ENCODE measurements at places on chromosomes 1 and 21.

- DNase-seq, result no peak
Observed at GRCh38 chr1:66265268-66265667, 268.7 kb upstream of the SGIP1 start.

GRCh38 chr21:43815107-43815613 lies 25.8 kb downstream of the RRP1 start:
- no peak for DNase-seq

DNA sequence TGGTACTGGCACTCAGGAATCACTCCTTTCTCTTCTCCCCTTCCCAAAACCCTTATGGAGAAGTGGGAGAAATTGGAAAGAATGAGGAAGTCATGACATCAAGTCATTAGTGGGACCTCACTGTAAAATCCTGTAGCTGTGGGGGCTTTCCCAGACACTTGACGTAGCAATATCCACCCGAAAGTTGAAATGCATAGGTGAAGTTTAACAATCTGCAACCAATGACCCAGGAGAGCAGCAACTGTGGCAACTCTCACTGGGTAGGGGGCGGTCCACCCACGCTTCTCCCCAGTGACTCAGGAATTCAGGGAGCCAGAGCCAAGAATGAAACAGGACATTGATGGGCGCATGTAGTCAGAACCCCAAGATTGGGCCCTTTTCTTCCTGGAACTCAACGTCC lies 27.0 kb downstream of the ABCA4 start:
- no peak for DNase-seq

GRCh38 chr1:8571200-8571984 lies 246.0 kb downstream of the RERE start:
- DNase-seq, result no peak

DNA sequence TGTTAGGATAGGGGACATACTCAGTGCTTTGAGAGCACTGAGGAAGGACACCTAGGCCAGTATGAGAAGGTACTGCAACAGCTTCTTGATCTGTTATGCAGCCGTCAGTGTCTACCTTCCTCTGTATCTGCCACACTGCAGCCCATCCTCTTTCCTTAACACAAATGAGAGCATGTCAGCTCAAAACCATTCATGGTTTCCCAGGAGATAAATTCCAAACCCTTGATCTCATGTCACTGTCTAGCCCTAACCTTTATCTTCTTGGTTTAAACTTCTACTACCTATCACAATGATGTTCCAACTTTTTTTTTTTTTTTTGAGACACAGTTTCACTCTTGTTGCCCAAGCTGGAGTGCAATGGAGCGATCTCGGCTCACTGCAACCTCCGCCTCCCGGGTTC lies 1.4 kb downstream of the ZMYND12 start:
- DNase-seq, result no peak

- DNase-seq, result no peak
Observed at GRCh38 chr1:184621260-184621659, 133.4 kb downstream of the EDEM3 start.

DNA sequence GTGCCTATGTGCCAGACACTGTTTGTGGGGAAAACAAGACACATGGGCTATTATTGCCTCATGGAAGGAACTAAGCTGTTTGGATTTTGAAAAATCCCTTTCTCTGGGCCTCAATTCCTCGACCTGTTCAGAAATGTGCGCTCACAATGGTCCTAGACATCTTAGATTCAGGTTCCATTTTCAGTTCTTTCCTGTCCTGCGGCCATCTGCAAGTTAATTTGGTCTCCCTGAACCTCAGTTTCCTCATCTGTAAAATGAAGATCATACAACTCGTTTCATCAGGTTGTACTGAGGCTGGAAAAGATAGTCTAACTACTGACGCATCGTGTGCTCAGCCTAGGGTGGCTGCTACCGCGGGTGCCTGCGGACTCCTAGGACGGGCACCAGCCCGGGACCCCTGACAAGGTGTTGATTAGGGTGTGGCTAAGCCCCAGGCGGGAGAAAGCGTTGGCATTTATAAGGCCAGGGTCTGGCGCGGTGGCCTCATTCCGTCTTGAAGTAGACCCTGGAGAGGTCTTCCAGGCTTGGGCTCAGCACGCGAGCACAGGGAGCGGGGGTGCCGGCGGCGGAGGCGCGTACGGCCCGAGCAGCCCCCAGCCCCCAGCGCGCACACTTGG lies 493 bp upstream of the ELOA start:
- no peak for DNase-seq

DNA sequence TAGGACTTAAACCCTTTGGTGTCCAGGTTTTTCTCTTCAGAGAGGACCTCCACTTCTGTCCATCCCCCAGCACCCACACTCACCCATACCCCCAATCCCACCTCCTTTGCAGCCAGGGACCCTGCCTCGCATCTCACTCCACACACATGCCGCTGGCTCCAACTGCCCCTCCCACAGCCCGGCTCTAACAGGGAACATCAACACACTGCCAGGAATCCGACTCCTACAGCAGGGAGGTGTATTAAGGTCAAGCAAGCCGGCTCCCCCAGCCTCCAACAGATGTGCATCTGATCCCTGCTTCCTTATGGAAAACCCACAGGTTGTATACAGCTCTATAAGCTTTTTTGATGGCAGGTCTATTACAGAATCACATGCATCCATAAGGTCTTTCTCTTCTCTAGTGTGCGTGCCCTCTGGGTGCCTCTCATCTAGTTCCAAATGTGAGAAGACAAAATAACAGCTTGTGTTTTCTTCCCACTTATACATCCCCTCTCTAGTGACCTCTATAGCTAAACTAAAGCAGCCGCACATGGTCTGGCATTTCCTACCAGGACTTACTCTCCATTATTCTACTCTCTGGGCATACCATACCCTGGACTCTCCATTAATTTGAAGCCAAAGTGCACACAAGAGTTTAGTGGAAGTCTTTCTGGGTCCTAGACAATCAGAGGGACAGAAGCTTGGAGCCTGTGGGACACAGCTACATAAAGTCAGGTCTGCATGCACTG lies 16.3 kb downstream of the PIK3C2B start:
- no peak for DNase-seq

- DNase-seq, result no peak
Observed at GRCh38 chr1:223707256-223708000, 4.9 kb upstream of the CAPN2 start.

DNA sequence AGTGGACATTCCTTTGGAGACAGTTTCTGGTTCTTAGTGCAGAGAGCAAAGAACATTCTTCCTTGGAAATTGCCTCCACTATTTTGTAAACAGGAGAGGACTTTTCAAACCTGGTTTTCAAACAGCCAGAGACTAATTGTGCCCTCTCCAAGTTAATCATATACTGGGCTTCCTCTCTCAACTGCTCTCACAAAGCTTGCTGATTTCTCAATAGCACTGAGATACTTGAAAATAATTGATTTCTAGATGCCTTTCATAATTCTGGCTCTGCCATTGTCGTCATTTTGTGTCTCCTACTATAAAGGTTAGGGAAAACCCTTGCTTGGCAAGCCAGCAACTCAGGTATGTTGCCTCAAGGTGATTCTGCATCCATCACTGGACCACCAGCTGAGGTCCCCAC lies 56.0 kb downstream of the KCNJ15 start:
- DNase-seq, result no peak

GRCh38 chr1:145917595-145917994 lies 922 bp downstream of the PEX11B start:
- DNase-seq, result no peak

DNA sequence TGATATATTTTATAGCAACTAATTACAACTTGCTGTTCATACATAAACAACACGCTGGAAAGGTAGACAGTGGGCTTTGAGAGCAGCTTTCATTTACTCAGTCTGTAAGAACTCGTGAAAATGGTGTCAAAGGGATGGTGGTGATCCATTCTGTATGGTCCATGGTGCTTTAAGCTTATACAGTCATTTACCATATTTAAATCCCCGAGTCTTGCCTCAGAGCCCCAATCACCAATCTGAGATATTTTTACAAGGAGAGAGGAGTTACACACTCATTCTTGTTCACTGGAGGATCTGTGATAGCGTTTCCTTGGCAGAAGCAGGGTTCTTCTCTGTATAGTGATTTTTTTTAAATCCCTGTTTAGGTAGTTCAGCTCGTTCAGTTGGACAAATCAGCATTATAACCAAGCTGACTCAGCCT lies 694.6 kb downstream of the USP25 start:
- DNase-seq, result no peak

GRCh38 chr1:160436966-160437365 lies 36.6 kb downstream of the VANGL2 start:
- no peak for DNase-seq

GRCh38 chr1:17372955-17373354 lies 959 bp downstream of the PADI6 start:
- no peak for DNase-seq

GRCh38 chr1:229623838-229624237 lies 2.1 kb downstream of the TAF5L start:
- no peak for DNase-seq

DNA sequence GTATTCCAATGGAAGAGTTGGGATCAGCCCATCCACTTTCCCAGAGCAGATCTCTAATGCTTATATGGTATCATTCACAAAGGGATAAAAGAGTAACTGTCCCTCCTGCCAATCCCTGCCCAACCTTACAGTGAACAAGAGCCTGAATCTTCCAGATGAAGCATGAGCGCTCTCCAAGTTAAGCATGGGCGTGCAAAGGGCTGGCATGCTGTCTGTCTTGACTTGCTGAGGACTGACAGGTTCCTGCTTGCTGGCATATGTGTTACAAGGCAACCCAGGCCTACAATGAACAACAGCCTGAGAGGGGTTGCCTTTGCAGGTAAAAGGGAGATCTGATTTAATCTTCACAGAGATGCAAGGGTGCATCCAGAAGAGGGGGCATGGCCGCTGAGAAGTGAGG lies 155.6 kb upstream of the SOD1 start:
- DNase-seq, result no peak

DNA sequence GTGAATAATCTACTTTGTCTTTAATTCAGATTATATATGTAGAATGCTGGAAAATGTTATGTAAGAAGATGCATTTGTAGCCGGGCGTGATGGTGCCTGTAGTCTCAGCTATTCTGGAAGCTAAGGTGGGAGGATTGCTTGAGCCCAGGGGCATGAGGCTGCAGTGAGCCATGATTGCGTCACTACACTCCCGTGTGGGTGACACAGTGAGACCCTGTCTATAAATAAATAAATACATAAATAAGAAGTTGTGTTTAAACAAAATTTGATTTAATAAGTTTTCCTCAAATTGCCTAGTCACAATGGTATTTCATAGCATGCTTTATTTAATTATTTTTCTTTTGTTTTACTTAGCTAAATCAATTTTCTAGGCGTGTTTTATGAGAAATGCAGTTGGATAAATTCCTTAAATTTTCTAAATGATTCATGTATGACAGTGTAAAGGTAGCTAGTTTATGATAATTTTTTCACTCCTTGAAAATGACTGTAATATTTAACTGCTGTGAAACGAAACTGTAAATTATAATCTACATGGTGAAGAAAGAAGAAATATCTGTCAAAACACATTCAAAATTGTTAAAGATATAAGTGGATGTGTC lies 232.6 kb downstream of the SRGAP2C start:
- DNase-seq, result no peak

DNA sequence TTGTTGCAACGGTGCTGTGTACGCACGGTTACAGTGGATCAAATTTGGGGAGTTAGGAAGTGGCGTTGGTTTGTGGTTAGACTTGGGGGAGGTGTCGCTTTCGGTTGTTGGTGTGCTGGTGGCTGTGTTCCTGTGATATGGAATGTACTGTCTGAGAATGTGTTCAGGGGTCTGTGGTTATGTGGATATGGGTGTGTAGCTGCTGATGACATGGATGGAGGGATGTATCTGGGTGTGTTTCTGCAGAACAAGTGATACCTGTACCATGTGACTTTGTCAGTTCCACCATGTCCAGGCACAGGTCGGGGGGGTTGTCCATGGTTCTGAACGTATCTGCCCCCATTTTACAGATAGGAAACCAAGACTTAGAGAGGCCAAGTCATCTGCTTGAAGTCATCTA lies 22.7 kb downstream of the PAX7 start:
- no peak for DNase-seq

- no peak for DNase-seq
Observed at GRCh38 chr1:94433866-94434265, 15.7 kb downstream of the ABCD3 start.

DNA sequence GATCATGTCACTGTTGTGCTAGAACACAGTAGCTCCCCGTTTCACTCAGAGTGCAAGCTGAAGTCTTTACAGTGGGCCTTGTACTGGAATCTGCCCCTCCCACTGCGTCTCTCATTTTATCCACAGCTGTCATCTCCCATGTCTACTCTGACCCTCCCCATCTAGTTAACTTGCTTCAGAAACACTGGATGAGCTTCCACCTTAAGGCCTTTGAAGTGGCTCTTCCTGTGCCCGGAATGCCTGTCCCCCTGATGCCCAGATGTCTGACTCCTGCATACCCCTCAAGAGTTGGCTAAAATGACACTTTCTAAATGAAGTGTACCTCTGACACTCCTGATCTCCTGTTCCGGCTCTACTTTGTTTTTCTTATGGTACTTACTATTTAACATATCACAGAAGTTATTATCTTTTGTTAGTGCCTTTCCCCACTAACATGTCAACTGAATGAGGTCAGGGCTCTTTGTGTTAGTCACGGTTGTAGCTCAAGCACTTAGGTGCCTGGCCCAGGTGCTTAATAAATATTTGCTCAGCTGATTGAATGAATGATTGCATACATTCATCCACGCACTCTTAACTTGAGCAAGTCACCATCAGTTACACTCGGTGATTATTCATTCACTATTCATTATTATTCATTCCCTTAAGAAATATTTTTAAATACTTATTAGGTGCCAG lies 13.3 kb downstream of the ARV1 start:
- DNase-seq, result no peak

GRCh38 chr1:46134660-46135331 lies 2.4 kb upstream of the PIK3R3 start:
- no peak for DNase-seq

DNA sequence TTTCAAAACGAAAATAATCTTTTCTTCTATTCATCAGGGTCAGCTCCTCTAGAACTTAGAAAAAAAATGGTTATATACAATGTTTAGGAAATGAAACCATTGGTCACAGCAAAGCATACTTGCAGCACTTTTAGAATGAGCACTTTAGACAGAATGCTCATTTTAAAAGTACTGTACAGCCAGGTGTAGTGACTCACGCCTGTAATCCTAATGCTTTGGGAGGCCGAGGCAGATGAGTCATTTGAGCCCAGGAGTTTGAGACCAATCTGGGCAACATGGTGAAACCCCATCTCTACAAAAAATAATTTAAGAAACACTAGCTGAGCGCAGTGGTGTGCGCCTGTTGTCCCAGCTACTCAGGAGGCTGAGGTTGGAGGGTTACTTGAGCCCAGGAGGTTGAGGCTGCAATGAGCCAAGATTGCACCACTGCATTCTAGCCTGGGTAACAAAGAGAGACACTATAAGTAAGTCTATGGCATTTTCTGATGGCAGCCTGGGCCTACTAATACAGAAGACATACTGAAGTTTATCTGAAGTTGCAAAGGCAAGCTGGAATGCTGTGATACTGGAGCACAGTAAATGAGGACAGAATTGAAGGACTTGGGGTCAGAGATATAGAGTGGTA lies 48.9 kb upstream of the ZNF326 start:
- no peak for DNase-seq

GRCh38 chr1:28317014-28317413 lies 11.8 kb upstream of the MED18 start:
- DNase-seq, result no peak

GRCh38 chr1:10904396-10905358 lies 107.8 kb upstream of the TARDBP start:
- DNase-seq, result no peak

- DNase-seq, result peak; percentile 16
Observed at GRCh38 chr1:26993237-26994019, at the start of gene TRNP1. TSS of gene TRNP1 (plus strand) at chr1:26993692. CDS start at chr1:26993787, 95 bp downstream.

GRCh38 chr1:163186862-163187261 lies 15.9 kb downstream of the RGS5 start:
- no peak for DNase-seq
